ENCODE measurements at places on chromosomes 2 and 18. TPM values are rescaled to one million over a fixed set of nuclear protein-coding genes. Genes with fewer than 3 reads are reported as not detected.

Gene ASPRV1
- 0.60 TPM for polyA plus RNA-seq

Gene CTAGE1
- not detected for polyA plus RNA-seq

Gene DQX1
- 1.1 TPM for polyA plus RNA-seq

Gene SLC5A6
- polyA plus RNA-seq = 57.7 TPM

Gene CAPN14
- polyA plus RNA-seq = 0.64 TPM

Gene SDC1
- polyA plus RNA-seq = 36.1 TPM

Gene MYO3B
- polyA plus RNA-seq = 2.2 TPM

Gene PSMA8
- polyA plus RNA-seq = not detected

Gene SKA1
- 27.3 TPM for polyA plus RNA-seq

Gene CACNB4
- polyA plus RNA-seq = 8.9 TPM

Gene BMP10
- polyA plus RNA-seq = not detected

Measured in GM12878 (cell line).